Skin of body (tissue), 3 donors: ENCODE measurements at places on chromosomes 7 and 10. TPM values are rescaled to one million over a fixed set of nuclear protein-coding genes. Genes with fewer than 3 reads are reported as not detected.

Gene MRLN
- 15.7 TPM for total RNA-seq

Gene UCN3
- total RNA-seq = not detected

Gene LRRD1
- 0.30 TPM for total RNA-seq

Gene RTKN2
- total RNA-seq = 6.5 TPM

Gene SLC13A1
- not detected for total RNA-seq

Gene CYP2C19
- total RNA-seq = 0.69 TPM

Gene GIMAP1
- total RNA-seq = 1.3 TPM

Gene HABP2
- total RNA-seq = not detected

Gene MCM10
- total RNA-seq = 5.8 TPM

Gene C10orf105
- under 0.01 TPM for total RNA-seq

Gene CTAGE8
- 5.3 TPM for total RNA-seq

Gene DENND11
- 14.7 TPM for total RNA-seq

Gene ANKRD61
- not detected for total RNA-seq

Gene PARD3
- total RNA-seq = 72.5 TPM

Gene CHAT
- not detected for total RNA-seq

Gene HERC4
- total RNA-seq = 77.9 TPM

Gene HTR7
- 0.30 TPM for total RNA-seq

Gene C7orf33
- not detected for total RNA-seq

Gene CCDC3
- 36.3 TPM for total RNA-seq

Gene UBN2
- total RNA-seq = 13.7 TPM

Gene ZNF107
- total RNA-seq = 8.3 TPM

Gene MRPL32
- 41.7 TPM for total RNA-seq

Gene ADAP1
- total RNA-seq = 5.9 TPM

Gene ZCCHC24
- 13.5 TPM for total RNA-seq

Gene ETV1
- total RNA-seq = 8.7 TPM

Gene CUTC
- total RNA-seq = 16.3 TPM

Gene CDH23
- 6.3 TPM for total RNA-seq

Gene LIPK
- total RNA-seq = 10.6 TPM
